ENCODE measurements at places on chromosomes 12 and 14. TPM values are rescaled to one million over a fixed set of nuclear protein-coding genes. Genes with fewer than 3 reads are reported as not detected.
A peak's percentile ranks its signal among the peaks of the same experiment; 100 is the strongest.

Gene FAM186B
- 0.36 TPM for total RNA-seq

Gene COL2A1
- total RNA-seq = not detected

- ATAC-seq = peak; percentile 1
These were observed 4.3 kb downstream of the KRT6A start for GRCh38 chr12:52488736-52489135.

DNA sequence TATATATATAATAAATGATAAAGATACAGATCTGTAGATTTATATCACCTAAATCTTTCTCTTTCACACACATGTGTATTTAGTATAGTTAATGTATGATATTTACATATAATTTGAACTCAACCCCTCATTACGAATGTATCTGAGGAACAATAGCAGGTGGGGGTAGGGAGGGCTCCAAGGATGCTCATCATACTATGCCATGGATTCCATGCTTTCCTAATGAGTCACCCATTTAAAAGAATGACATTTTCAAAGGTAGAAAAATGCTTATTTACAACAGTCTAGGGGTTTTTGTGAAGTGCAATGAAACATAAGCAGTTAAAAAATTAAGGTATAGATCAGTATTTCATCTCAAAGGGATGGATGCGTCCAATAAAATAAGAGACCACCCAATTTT is 181.6 kb downstream of the SOX5 start:
- no peak for ATAC-seq

DNA sequence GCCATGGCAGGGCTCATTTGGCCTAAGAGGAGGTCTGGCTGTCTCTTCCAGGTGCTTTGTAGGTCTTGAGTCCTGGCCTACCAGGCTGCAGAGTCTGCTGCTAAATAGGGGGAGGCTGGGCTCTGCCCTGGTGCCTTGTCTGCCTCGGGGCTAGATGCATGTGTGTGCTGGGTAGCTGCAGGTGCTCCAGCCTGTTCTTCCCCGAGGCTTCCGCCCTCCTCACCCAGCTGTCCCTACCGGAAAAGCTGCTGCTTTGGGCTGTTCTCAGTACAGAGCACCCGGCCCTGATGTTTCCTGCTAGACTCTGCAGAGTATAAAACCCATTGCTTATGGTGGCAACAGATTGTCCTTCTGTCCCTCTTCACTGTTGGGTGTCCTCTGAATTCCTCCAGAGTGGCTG is 37.7 kb downstream of the RAB35 start:
- ATAC-seq = peak; percentile 76

DNA sequence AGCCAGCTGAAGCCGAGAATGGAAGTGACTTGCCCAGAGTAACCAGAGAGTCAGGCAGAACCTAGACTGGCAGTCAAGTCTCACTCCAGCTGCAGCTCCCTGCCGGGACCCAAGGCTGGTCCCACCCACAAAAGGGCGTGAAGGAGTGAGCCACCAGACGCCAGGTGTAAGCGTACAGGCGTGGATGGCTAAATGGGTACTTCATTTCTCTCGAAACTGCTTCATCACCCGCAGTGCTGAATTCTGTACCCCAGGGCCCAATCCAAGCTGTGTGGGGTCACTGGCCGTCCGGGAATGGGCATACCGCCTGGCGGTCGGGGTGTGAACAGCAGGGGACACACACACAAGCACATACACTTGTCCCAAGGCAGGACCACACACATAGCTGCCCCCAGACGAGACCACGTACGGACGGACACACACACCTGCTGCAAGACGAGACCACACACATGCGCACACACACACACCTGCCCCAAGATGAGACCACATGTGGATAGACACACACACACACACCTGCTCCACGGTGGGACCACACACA is 34.8 kb downstream of the DEGS2 start:
- ATAC-seq = no peak

- ATAC-seq = no peak
These were observed 101.9 kb downstream of the NPAS3 start for GRCh38 chr14:33040372-33041140.

GRCh38 chr12:124727264-124727800 is 136.3 kb downstream of the SCARB1 start:
- peak; percentile 91 for ATAC-seq
